ENCODE measurements at places on chromosomes 12 and 14. TPM values are rescaled to one million over a fixed set of nuclear protein-coding genes. Genes with fewer than 3 reads are reported as not detected.

NKX2-1 gene
- not detected for total RNA-seq

GNB3 gene
- 5.4 TPM for total RNA-seq

KRT74 gene
- total RNA-seq = not detected

ANO2 gene
- 16.1 TPM for total RNA-seq

LMO3 gene
- 2.6 TPM for total RNA-seq

DENND5B gene
- total RNA-seq = 43.7 TPM

OASL gene
- total RNA-seq = 0.55 TPM

ART4 gene
- 3.3 TPM for total RNA-seq

MYH6 gene
- 4,258 TPM for total RNA-seq

LHX5 gene
- total RNA-seq = not detected

SNX6 gene
- total RNA-seq = 61.0 TPM

LTBP2 gene
- total RNA-seq = 16.0 TPM

CLEC6A gene
- total RNA-seq = not detected
